ENCODE measurements at places on chromosomes 11 and 22. TPM values are rescaled to one million over a fixed set of nuclear protein-coding genes. Genes with fewer than 3 reads are reported as not detected.

GRCh38 chr11:92931746-92932422 lies 37.6 kb upstream of the MTNR1B start:
- no peak for DNase-seq

DNA sequence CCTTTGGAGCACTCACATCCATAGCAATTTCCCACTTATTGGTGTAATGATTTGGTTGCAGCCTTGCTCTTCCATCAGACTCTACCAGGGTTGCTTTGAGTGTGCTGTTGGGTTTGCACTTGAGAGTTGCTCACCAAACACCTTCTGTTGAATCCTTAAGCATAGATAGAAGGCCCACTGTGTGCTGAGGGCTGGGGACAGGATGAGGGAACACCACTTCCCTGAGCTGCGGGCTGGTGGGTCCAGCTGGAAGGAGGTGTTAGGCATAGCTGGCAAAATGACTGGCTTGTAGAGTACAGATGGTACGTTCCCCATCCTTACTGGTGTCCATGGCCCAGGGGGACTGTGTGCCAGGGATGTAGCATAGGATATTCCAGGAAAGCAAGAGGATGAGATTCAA lies 3.9 kb downstream of the PRDM11 start:
- DNase-seq: no peak

DNA sequence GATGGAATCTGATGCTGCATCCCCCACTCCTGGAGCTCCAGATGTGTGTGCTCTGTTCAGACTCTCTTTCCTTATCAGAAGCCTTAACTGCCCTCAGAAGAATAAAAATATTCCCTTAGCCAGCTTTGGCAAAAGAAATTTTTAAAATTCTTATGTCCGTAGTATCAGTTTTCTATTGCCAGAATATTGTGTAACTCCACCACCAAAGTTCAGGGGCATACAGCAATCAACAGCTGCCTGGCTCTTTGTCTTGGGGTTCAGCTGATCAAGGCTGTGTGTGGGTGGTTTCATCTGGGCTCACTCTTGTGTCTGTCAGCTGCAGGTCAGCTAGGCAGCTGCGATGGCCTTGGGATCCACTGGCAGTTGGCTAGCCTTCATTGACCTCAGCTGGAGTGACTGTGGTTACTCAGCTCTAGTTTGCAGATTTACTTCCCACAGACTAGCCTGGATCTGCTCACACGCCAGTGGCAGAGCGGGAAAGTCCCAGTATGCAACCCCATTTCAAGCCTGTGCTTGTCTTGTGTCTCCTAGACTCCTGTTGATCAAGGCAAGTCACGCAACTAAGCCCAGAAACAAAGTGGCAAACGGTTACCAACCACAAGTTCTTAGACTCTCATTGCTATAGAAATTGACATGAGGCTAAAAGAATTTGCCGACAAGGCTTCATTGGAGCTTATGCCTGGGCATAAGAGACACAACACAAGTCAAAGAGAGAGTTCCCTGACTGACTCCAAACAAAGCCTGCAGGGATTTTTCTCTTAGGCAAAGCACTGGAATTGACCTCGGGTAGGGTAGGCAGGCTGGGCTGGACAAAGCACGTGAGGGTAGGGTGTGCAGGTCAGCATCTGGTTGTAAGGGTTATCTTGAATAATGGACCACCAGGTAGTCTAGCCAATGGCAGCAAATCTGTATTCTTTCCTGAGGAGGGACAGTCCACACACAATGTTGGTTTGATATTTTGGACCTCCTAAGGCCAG lies 7.5 kb downstream of the TMEM138 start:
- peak; percentile 81 for DNase-seq

GRCh38 chr11:128476729-128477128 lies 110.6 kb downstream of the ETS1 start:
- no peak for DNase-seq

DNA sequence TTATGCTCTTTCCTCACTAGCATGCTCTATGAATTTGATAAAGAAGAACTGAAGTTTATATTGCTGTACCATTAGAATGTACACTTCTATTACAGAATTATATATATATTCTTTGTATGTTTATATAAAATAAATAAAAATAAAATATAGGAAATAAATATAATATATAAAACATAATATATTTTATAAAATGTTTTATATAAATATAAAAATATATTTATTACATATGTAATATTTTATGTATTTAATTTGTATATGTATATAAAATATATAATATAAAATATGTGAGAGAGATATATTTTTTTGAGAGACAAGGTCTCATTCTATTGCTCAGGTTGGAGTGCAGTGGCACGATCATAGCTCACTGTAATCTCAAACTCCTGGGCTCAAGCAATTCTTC lies 18.3 kb upstream of the RTCB start:
- no peak for DNase-seq

- peak; percentile 55 for DNase-seq
Measured at GRCh38 chr11:35951680-35952079, 7.8 kb downstream of the LDLRAD3 start.

- DNase-seq: no peak
Measured at GRCh38 chr11:63491636-63492372, 837 bp upstream of the PLAAT5 start.

GRCh38 chr11:43943931-43944751 lies 1.7 kb downstream of the C11orf96 start:
- no peak for DNase-seq

DNA sequence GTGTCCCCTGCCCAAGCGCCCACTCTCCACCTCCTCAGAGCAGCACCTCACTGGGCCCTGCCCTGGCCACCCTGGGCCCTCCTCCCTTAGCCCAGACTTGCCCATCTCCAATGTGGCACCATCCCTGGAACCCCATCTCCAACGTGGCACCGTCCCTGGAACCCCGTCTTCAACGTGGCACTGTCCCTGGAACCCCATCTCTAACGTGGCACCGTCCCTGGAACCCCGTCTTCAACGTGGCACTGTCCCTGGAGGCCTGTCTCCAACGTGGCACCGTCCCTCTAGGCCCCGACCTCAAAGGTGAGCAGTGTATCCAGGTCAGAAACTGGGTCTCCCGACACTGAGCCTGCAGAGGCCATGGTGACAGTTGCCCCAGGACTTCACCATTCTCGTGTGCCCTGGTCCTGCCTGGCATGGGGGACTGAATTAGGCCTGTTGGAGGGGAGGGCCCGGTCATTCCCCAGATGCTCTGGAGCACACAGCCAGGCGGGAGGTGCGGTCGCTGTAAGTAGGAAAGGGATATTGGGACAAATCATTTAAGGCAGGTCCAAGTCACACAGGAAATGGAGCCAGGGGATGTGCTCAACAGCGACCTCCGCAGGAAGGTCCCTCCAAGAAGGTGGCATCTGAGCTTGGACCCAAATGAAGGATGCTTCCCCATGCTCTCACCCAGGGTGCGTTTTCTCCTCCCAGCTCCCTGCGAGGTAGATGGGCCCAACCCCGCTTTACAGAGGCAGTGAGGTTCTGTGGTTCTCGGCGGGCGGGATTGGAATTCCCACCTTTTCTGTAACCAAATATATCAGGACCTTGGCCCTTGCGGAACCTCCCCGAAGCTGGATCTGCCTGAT lies 2.4 kb upstream of the CTSD start:
- DNase-seq: no peak

DNA sequence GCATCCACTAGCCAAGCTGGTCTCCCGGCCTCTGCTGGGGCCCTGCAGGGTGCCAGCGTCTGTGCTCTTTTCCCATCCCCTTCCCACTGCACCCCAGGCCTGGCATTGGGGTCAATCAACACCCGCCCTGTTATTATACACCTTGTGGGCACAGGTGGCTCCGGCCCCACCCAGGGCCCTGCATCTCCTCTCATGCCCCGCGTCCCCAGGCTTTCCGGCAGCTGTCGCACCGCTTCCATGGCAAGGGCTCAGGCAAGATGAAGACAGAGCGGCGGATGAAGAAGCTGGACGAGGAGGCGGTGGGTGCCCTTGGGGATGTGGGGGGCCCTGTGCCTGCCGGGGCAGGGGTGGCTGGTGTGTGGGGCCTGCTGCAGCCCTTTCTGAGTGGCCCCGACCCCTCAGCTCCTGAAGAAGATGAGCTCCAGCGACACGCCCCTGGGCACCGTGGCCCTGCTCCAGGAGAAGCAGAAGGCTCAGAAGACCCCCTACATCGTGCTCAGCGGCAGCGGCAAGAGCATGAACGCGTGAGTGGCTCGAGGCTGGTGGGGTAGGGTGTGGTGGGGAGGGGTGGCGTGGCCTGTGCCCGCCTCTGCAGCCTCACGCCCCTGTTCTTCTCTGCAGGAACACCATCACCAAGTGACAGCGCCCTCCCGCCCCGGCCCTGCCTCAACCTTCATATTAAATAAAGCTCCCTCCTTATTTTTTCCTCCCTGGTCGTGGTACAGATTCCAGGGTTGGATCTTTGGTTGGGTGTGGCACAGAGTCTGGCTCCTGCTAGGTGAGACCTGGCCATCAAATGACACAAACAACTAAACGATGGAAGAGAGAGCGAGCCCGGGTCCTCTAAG lies 17.1 kb downstream of the SART1 start:
- no peak for DNase-seq

GRCh38 chr11:107916671-107917241 lies 11.5 kb upstream of the RAB39A start:
- no peak for DNase-seq

DNA sequence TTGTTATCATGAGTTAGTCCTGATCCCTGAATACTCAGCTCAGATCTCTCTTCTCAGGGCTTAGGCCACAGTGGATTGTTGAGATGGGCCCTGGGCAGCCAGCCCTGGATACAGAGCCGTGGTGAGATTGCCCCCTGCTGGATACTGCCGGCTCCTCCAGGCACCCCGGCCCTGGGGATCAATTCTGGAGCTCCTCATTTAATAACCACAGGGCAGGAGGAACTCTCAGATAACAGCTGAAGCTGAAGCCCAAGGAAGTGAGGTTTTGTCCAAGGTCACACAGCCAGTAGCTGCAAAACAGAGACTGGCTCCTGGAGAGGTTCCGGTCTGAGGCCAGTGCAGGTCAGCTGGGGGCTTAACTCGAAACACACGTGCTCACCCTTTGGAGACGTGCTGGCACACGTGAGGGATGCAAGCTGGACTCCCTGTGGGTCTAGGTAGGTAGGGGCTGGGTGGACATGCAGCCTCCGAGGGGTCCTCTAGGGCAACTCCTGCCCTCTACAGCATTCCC lies 16.0 kb downstream of the USH1C start:
- no peak for DNase-seq

DNA sequence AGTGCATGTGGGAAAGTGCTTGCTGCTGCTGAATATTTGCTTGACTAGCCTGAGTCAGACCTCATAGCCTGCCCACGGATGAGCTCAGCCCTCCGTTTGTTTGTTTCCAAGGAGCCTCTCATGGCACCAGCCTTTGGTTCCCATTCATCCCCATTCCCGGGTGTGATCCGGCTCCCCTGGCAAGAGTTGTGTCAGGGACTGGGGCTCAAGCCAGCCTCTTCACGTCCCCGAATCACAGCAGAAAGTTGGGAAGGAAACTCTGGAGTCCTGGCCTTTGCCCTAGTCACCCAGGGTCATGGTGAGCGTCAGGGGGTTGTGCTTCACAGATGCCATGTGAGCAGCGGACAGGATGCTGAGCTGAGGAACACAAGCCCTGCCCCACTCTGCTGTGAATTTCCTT lies 13.8 kb downstream of the SEC14L3 start:
- no peak for DNase-seq

- DNase-seq: no peak
Measured at GRCh38 chr11:126405906-126406305, 50.4 kb downstream of the ST3GAL4 start.

- DNase-seq: no peak
Measured at GRCh38 chr22:45524966-45525365, 22.3 kb downstream of the FBLN1 start.

- DNase-seq: no peak
Measured at GRCh38 chr11:35891096-35891495, 52.8 kb upstream of the LDLRAD3 start.

Gene TRIM22
- total RNA-seq: 32.8 TPM

Gene FERMT3
- total RNA-seq: 12.8 TPM

Gene PKDREJ
- total RNA-seq: 0.68 TPM

Gene CARD18
- not detected for total RNA-seq
